NCI-H1105 treated with DMSO at 0.1 percent for 48 hours (cell line): ENCODE measurements at places on chromosomes 1 and 21.
A peak's percentile ranks its signal among the peaks of the same experiment; 100 is the strongest.

- no peak for DNase-seq
Observed at GRCh38 chr1:89728381-89728780, 92.5 kb upstream of the LRRC8D start.

DNA sequence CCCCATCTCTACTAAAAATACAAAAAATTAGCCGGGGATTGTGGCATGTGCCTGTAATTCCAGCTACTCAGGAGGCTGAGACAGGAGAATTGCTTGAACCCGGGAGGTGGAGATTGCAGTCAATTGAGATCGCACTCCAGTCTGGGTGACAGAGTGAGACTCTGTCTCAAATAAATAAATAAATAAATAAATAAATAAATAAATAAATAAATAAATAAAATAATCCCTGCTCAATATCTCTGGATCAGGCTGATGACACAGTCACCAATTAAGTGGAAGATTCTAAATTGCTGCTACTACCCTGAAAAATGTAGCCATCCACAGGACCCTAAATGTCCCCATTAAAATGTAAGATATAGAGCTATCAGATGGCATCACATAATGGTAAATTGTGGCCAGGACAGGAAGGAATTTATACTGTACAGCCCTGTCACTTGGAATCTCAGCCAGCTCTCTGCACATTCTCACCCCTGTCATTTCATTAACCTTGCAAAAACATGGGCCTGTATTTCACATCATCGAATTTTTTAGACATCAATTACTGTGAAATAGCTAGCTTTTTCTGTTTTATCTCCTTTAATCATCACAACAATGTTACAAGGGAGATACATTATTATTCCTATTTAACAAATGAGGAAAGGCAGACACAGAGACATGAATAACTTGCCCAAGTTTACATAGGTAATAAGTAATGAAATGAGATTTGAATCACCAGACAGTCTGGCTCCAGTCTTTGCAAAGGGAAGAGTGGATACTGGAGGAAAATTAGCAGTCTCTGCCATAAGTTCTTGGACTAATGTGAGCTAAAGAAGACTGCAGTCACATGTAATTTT lies 56.7 kb upstream of the NTPCR start:
- DNase-seq, result no peak

DNA sequence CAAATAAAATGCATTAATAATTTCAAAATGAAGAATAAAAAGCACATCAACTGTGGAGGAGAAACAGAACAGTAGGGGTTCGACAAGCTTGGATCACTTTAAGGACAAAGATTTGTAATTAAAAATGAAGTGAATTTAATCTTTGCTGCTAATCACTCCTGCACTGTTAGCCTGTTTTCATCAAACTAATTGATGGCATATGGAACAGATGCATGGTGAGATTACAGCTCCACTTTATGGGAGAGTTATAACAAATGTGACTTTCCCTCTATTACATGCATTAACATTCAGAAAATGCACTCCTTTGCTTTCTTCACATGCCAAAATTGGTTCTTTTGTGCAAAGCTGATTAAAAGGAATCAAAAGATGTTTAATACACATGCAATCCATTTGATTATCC lies 207.2 kb upstream of the C21orf91 start:
- no peak for DNase-seq

- no peak for DNase-seq
Observed at GRCh38 chr1:8595941-8596340, 221.5 kb downstream of the RERE start.

- peak; percentile 95 for DNase-seq
Observed at GRCh38 chr1:161511018-161511755, 5.9 kb downstream of the FCGR2A start.

GRCh38 chr1:65991694-65992093 lies 199.0 kb downstream of the PDE4B start:
- no peak for DNase-seq

DNA sequence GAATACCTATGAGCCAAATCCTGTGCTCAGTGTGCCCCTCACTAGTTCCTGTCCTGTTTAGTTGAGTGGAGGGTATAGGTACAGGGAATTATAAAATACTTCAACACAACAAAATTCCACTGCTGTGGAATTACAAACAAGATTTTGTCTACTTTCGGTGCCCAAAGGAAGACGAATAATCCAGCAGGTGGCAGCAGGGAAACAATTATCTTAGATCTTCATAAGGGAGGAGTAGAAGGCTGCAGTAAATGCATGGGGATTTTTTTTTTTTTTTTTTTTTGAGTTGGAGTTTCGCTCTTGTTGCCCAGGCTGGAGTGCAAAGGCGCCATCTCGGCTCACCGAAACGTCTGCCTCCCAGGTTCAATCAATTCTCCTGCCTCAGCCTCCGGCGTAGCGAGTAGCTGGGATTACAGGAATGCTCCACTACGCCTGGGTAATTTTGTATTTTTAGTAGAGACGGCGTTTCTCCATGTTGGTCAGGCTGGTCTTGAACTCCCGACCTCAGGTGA lies 2.0 kb upstream of the PIP5K1A start:
- peak; percentile 74 for DNase-seq

GRCh38 chr1:230900984-230901383 lies 32.7 kb upstream of the C1orf198 start:
- DNase-seq, result no peak

DNA sequence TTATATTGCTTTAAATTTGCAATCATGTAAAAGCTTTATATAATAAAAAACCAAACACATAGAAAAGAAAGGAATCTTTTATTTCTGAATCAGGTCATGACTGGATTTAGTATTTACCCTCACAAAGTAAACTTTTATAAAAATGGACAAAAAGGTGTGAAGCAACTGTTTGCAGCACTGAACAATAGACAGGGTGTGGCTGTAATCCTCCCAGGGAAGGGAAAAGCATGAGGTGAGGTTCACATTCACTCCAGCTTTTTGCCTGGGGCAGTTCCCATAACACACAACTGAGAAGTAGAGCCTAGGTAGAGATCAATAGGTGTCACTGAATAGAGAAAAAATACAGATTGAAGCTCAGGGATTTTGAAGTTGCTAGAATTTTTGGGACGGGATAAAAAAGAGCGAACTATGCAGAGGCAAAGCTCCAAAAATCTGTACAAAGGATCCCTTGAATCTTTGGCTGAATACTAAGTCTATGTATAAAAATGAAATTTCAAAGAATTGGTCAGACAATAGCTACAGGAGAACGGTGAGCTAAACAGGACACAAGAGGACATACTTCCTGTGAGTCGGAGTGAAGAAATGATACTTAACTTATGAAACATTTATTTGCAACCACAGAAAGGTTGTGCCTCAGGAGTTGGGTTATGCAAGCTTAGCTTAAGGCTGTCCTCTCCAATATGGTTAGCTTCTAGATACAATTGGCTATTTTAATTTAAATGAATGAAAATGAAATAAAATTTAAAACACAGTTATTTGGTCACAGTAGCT lies 162.0 kb upstream of the ZP4 start:
- no peak for DNase-seq

GRCh38 chr1:40409467-40409866 lies 35.9 kb downstream of the SMAP2 start:
- DNase-seq, result no peak

DNA sequence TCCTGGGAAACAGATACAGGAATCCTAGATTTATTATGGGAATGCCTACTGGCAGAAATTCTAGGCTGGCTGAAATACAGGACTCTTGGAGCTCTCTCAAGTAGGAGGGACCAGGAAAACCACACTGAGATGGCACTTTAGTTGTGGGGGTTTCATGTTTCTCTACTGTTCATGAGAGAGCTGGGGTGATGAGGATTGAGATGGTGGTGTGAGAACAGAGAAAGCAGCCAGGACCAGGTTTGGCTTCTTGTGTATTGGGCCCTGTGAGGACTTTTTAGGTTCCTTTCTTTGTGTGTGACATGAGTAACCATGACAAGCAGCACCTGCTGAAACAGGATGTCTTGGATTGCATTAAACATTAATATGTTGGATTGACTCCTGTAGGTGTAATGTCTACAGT lies 4.9 kb downstream of the ARID1A start:
- no peak for DNase-seq

DNA sequence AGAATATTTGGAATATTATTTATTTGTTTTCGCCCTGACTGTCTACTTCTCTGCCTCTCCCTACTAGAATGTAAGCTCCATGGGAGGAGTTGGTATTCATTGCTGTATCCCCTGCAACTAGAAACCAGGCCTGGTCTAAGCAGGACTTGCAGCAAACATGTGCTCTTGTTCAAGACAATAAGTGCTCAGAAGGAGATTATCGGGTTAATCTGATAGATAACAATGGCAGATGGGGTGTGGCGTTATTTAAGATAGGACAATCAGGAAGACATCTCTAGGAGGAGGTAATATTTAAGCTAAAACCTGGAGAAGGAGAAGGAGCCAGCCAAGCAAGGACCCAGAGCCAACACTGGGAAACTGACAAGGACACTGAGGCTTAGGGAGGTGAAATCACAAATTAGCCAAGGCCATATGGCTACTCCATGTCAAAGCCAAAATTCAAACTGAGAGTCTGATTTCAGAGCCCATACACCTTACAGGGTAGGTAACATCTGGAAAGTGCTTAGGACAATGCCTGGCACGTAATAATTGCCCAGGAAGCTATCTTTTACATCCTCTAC lies 41.5 kb downstream of the STYXL2 start:
- DNase-seq, result no peak

DNA sequence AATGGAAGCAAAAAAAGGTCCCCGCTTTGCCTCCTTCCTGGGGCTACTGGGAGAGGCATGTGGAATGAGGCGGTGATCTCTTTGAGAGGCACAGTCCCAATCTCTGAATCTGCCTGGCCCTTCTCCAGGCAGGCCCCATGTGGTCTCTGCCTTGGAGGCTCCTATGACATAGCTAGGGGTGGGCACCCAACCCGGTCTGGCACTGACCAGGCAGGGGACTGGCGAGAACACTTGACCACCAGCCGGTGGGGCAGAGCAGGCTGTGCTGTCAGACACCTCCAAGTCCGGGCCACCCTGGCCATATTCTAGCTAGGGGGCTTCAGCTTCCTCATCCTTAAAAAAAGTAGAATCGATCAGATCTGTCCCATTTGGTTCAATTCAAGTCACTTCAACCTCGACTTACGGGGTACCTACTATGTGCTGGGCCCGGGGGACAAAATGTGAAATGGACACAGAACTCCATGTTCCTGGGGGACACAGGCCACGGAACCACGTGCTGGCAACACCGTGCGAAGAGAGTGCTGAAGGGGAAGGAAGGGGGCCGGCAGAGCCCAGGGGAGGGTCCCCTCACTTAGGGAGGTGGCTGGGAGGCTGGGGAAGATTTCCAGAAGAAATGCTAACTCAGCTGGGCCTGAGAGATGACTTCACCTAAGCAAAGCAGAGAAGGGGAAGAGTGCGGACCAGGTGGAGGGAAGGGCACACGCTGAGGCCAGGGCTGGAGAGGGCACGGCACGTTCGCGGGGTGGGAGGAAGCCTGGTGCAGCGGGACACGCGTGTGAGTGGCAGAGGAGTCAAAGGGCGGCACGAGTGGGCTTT lies 33.3 kb downstream of the HSPG2 start:
- no peak for DNase-seq

GRCh38 chr21:36229181-36229580 lies 72.6 kb downstream of the DOP1B start:
- no peak for DNase-seq

DNA sequence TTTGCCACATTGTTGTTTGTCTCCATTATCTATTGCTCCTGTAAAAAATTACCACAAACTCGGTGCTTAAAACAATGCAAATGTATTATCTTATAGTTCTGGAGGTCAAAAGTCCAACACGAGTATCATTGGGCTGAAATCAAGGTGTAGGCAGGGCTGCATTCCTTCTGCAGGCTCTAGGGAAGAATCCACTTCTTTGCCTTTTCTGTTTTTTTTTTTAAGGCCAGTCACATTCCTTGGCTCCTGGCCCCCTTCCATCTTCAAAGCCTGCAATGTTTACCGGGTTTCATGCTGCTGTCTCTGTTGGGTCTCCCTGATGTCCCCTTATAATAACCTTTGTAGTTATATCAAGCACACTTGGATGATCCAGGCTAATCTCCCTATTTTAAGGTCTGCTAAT lies 212.7 kb downstream of the PTBP2 start:
- no peak for DNase-seq

- no peak for DNase-seq
Observed at GRCh38 chr1:164466429-164466828, 92.6 kb upstream of the PBX1 start.

DNA sequence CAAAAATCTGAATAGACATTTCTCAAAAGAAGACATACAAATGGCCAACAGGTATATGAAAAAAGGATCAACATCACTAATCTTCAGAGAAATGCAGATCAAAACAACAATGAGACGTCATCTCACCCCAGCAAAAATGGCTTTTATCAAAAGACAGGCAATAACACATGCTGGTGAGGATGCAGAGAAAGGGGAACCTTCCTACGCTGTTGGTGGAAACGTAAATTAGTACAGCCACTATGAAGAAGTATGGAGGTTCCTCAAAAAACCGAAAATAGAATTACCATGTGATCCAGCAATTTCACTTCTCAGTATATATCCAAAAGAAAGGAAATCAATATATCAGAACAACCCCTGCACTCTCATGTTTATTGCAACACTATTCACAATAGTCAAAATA lies 65.1 kb upstream of the ATP1B1 start:
- no peak for DNase-seq

GRCh38 chr1:227321035-227321434 lies 2.7 kb upstream of the CDC42BPA start:
- no peak for DNase-seq

GRCh38 chr1:36464605-36465393 lies 615 bp upstream of the MRPS15 start:
- DNase-seq, result peak; percentile 92

DNA sequence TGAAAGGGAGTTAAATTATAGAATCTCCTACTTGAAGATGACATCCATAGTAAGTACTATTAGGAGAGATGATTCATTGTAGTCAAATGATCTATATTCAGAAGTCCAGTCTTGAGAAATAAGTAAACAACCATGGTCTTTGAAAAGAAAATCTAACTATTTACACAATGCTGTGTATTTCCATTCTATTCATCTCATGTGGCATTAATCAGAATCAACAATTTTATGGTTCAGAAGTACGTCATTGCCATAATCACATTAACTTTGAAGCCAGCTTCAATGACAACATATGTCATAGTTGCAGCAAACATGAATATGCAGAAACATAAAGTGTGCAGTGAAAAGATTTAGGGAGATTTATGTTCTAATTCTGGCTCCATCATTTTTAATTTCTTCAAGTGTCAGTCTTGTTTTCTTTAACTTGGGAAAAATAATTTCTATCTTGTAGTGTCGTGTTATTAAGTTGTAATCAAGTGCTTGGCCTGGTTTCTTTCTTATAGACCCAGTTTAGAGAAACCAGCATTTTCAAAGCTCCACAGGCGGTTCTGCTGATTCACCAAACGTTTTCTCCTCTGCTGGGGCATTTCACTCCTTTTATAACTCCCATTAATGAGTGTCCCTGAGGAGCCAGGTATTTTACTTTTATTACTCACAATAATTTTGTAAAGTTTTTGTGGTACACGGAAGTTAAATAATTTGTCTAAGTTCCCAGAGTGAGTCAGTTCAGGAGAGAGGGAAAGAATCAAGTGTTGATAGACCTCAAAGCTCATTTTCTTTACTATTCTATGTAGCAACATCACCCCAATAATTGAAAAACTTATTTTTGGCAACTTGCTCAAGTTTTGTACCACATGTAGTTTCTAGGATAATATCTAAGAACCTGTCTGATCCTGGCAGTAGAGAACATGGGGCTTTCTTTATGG lies 35.9 kb upstream of the PTGS2 start:
- no peak for DNase-seq

GRCh38 chr1:6596351-6596750 lies 6.3 kb downstream of the KLHL21 start:
- no peak for DNase-seq
